ENCODE measurements at places on chromosomes 2 and 18.

- no peak for DNase-seq
Measured at GRCh38 chr2:44490726-44491125, 129.0 kb downstream of the CAMKMT start.

DNA sequence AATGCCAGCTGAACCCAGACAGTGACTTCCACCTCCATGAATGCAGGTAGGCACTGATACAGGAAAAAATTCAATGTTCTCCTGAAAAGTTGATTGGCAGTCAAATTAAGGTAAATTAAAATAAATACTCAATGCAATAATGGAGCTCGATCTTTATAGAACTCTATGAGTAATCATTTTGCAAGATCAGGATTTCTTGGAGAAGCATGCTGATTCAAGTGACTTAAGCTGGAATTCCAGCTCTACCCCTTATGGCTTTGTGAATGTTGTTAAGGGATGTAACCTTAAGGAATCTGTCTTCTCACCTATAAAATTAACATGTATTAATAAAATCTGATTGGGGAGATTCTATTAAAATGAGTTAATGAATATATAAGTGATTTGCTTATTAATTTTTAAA lies 145.1 kb downstream of the QPCT start:
- no peak for DNase-seq

DNA sequence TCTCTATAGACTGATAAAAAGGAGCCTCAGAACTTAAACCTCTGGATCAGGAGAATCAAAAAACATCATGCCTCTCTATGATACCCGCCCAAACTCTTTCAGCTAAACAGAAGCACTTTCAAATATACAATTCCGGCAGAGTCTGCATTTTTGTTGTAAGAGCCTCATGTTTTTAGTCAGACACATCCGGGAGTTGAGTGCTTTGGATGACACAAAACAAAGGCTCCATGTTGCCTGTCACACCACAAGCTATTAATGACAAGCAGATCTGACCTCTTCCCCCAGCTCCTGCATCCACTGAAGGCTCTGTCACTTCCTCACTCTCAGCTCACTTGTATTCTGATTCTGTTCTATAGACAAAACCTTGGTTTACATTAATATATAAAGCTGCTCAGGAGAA lies 33.2 kb downstream of the SLC38A11 start:
- DNase-seq = peak; percentile 53

- no peak for DNase-seq
Measured at GRCh38 chr2:21892140-21892539, 768.4 kb downstream of the TDRD15 start.

DNA sequence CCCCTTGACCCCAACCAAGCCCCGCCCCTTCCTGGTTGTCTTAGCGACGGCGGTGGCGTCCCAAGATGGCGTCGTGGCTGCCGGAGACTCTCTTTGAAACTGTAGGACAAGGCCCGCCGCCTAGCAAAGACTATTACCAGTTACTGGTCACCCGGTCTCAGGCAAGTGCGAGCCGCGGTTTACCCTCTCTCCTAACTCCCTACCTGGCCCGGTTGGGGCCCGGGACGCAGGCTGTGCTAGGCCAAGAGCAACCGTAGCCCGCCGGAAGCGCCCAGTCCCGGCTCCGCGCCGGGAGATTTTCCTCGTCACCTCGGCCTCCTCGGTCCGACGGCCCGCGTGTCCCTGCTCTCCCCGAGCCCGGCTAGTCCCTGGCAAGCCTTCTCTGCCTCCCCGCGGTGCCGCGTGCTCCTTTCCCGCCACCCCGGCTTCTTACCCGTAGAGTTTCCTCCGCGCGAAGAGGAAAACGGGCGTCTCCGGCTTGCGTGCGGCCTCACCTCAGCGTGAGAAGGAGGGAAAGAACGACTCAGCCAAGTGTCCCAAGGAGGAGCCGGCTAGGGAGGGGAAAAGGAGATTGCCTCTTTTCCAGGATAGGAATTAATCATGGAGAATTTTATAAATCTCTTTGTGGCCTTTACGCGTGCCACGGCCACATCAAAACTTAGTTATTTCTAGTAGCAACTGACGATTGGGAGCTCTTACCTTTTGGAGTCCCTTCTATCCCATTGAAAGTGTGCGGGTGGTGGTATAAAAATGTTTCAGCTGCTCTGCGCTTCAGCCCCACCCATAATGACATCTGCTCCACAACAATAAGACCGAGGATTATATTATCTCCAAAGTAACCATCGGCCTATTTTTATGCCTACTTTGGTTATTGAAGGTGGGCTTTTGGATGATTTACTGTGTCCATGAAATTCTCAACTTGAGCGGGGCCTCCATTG lies at the start of gene FBXO36:
TSS of gene FBXO36 (plus strand) at position 55 of the 938 bp plus-strand sequence. CDS start at position 66, 11 bp downstream.
- DNase-seq = peak; percentile 86

DNA sequence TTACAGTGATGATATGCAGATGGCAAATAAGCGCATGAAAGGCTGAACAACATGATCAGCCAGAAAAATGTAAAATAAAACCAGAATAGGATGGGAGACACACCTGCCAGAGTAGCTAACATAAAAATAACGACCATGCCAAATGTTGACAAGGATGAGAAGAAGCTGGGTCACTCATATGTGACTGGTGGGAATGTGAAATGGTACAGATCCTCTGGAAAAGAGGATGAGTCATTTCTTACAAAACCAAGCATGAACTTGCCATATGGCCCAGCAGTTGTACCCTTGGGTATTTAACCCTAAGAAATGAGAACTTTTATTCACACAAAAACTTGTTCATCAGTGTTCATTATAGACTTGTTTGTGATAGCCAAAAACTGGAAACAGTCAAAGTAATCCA lies 143.8 kb downstream of the SH3BP4 start:
- DNase-seq = no peak

DNA sequence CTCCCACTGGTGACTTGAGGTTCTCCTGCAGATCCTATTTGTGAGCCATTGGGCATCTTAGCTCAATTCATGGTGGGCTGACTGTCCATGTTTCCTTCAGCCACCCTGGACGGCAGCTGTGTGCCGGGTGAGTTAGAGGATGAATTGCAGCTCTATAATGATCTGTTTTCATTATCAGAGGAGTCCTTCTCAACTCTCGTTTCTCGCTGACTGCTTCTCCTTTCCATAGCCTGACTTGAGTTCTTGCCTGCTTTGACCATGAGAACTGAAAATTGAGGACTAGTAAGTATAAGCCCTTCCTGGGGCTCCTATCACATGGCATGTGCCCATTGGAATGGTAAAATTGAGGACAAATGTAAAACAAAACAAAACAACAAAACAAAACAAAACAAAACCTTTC lies 121.8 kb downstream of the CDC42EP3 start:
- DNase-seq = no peak

DNA sequence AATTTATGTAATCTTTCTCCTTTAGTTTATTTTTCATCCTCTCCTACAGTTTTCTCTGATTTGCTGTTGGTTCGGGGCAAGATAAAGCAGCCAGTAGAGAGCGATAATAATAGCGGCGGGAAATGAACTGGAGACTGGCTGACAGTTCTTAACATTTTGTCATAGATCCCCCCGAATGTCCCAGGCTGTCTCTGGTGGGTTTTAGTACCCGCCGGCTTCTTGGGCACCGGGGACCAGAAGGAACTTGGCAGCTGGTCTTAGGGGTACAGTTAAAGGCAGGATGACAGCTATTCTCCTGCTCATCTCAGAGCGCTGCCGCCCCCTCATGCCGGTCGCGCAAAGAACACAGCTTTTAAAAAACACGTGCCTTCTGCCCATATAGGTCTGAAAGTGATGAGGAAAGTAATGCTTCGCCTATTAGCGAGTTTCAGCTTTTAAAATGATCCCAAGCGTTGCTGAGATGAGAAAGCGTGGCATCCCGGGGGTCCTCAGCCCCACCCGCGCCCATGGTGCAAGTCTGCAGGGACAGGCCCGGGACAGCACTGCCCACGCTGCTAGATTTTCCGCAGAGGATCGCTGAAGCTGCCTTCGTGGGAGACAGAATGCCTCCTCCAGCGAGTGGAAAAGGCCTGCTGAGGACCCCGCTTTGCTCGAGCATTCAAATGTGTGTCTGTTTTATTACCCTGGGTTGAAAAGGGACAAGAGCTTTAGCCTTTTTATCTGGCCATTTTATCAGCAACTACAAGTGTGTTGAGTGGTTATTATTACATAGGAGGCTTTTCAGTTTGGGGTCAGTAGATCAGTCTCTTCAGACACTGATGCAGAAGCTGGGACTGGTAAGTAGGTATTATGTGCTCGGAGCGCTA lies 3.8 kb downstream of the ONECUT2 start:
- no peak for DNase-seq

DNA sequence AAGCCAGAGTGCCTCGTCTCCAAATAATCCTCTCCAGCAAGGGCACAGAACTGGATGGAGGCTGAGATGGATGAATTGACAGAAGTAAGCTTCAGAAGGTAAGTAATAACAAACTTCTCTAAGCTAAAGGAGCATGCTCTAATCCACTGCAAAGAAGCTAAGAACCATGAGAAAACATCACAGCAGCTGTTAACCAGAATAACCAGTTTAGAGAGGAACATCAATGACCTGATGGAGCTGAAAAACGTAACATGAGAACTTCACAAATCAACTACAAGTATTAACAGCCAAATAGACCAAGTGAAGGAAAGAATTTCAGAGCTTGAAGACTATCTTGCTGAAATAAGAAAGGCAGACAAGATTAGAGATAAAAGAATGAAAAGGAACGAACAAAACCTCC lies 32.3 kb downstream of the WDPCP start:
- no peak for DNase-seq

GRCh38 chr2:47309952-47310800 lies 92.8 kb upstream of the MSH2 start:
- DNase-seq = no peak

GRCh38 chr2:50126845-50127244 lies 905.1 kb downstream of the NRXN1 start:
- DNase-seq = peak; percentile 79

- peak; percentile 74 for DNase-seq
Measured at GRCh38 chr2:138071720-138072719, 107.7 kb downstream of the HNMT start.

GRCh38 chr2:215811003-215811402 lies 202.3 kb downstream of the MREG start:
- no peak for DNase-seq

DNA sequence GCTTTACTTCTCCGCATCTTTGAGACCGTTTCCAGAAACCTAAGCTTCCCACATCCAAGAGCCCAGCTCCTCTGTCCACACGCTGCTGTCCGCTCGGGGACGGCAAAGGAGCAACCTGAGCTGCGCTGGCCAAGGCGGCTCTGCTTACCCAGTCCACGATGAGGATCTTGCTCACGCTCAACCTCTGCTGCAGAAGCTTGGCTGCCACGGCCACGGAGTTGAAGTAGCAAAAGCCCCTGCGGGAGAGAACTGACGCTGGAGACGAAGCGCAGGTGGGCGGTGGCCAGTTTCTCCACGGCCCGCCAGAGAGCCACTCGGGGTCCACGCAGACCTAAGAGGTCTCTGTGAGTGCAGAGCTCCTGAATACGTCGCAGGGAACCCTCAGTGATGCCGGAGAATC lies 236.1 kb downstream of the TWIST2 start:
- DNase-seq = no peak

DNA sequence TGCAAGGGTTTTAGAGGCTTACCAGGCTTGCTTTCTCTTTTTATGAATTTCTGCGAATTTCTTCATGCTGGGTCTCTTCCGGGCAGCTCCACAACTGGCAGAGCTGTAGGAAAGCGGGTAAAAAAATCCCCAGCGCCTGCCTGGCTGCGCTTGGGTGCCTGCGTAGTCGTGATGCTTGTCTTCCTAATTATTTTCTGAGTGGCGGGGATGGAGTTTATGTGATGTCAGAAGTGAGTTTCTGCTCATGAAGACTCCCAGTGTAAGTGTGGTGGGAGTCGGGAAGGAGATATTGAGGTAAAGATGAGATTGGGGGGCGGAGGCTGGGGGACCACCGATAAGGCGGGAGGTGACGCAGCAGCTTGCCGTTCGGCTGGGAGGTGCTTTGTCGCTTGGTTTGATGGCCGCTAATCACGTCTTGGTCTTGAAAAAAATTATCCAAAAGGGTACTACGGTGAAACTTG lies 229.8 kb downstream of the LDLRAD4 start:
- no peak for DNase-seq

DNA sequence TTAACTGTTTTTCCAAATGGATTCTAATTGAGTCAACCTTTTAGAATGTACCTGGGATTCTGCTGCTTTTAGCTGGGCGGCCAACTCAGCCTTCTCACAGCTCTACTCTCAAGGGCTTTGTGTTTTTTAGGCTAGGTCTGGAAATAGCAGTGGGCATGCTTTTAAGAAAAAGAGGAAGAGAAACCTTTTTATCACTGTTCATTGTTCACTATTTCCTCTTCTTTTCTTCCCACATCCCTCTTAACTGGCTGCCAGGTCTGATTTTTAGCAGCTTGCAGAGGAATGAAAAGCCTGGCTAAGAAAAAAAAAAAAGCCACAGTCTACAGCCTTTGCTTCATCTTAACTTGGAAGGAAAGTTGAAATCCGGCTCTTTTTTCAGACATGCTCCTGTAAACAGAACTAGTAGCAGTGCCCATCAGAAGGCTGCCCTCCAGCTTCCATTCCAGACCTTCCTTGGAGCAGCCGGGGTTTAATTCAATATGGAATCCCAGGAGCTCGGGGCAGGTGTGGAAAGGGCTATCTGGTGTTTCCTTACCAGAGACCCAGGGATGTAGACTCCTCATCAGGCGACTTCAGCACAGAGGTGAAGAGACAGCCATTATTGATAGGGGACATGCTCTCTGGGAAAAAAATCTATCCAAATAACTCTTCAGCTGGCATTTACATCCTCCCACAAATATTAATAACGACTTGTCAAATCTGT lies 230.7 kb downstream of the MYO3B start:
- no peak for DNase-seq

DNA sequence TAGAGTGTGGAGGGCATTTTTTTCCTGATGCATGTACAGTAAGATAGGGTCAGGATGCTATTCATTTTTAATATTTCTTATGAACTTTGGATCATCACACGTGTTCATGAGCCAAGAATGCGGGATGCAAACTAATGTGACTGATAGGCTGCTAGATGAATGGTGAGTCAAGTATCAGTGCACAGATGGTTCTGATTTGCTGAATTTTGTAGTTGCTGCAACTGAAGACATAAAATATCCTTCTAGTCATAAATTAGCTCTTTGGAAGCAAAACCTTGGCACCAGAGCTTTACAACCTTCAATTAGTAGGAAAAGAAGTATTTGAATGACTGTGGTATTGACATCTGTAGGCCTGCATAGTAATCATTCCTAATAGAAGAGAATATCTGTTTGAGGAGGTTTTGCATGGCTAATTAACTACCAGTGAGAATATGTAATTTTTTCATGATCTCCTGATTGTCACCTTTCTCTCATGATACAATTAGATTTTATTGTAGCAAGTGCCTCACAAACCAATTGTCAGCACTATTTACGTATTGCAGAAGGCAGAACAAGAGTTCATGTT lies 94.0 kb downstream of the VRK2 start:
- no peak for DNase-seq

Data from NCI-H774 (cell line).